ENCODE measurements at places on chromosomes 16 and 17. TPM values are rescaled to one million over a fixed set of nuclear protein-coding genes. Genes with fewer than 3 reads are reported as not detected.

DNA sequence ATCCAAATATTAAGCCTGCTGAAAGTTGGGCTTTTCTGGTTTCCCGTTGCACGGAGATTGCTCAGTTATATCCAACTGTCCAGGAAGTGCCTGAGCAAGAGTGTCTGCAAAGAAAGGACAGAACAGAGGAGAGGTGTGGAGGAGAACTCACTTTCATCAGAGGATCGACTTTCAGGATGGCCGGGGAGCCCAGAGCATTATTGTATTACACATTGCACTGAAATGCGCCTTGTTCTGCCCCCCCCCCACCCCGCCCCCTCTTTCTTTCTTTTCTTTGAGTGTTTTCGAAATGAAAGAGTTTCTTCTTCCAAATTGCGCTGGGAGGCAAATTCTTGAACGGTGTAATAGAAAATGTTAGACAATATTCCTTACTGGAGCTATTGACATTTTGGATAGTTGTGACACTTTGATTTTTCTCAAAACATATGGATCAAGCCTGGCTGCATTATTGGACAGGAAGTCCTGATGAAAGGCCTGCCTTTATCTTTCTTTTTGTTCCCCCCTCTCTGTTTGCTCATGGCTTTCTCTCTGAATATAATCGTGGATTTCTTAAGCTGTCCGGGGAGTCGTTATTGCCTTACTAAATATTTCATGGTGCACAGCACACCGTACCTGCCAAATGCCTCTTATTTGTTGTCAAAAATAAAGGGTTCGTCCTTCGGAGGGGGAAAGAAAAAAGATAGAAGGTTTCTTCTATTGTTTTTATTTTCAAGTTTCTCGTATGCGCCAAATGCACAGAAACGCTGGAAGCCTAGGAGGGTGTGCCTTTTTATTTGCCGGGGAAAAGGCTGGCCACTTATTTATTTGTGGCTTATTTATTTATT lies 110.8 kb downstream of the IRX3 start:
- no peak for DNase-seq

The RNF112 gene
- 0.84 TPM for total RNA-seq

The CRYM gene
- not detected for total RNA-seq

The TERF2IP gene
- 89.9 TPM for total RNA-seq

- DNase-seq: no peak
Measured at GRCh38 chr17:37640015-37640414, 3.2 kb downstream of the DDX52 start.

The CSH1 gene
- 8.3 TPM for total RNA-seq
